ENCODE measurements at places on chromosomes 4 and X. TPM values are rescaled to one million over a fixed set of nuclear protein-coding genes. Genes with fewer than 3 reads are reported as not detected.

DNA sequence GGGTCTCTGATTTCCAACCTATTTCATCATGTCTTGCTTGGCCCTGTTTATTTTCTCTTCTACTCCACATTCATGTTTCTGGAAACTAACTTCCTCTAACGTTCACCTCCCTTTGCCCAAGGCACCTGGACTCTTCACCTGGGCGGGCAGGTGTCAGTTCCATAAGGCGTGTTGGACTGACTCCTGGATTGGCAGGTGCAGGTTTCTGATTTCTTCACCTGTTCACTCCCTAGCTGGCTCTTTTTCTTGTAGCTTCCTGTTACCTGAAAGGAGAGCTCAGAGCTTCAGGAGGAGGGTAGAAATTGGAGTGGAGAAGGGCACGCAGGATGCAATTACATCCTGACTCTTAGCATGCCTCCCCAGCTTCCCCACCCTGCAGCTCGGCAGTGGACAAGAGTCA is 350.8 kb upstream of the KLF3 start:
- DNase-seq, result no peak

The CACNA1F gene
- not detected for total RNA-seq

GRCh38 chr4:140315438-140315837 is 58.0 kb upstream of the SCOC start:
- DNase-seq, result no peak

- DNase-seq, result no peak
These were observed 47.2 kb downstream of the DMP1 start for GRCh38 chr4:87697272-87697671.

The FGFR3 gene
- total RNA-seq, result not detected

The PCDH18 gene
- total RNA-seq, result not detected

The EREG gene
- not detected for total RNA-seq

DNA sequence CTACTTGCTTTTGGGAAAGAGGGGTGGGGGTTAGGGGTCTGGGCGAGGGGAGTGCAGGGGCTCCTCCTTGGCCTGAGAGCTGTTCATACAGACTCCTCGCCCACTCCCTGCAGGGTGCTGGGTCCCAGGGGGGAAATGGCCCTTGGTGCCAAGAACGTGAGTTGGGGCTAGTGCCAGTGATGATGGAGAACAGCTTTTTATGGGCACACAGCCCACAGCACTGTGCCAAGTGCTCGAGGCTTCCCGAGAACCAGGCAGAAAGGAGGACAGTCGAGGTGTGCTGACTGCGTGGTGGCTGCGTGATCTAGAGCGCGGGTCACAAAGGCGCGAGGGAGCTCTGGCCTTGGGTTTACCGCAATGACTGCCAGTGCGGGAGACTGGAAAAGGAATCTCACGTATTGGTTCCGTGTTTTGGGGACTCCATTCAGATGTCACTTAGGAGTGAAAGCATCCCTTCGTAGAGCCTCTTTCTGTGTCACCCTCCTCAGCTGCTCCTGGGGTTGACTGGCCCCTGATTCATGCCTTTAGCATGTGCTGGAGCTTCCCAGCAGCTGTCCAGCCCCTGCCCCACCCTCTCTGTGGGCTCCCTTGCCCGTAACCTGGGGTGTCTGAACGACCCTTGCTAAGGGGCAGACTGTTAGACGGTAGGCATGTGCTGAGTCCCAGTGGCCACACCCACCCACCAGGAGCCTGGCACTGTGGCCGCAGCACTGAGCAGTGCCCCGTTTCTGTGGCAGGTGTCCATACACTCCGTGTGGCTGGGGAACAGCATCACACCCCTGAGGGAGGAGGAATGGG is 20.9 kb upstream of the MSANTD1 start:
- DNase-seq, result no peak

DNA sequence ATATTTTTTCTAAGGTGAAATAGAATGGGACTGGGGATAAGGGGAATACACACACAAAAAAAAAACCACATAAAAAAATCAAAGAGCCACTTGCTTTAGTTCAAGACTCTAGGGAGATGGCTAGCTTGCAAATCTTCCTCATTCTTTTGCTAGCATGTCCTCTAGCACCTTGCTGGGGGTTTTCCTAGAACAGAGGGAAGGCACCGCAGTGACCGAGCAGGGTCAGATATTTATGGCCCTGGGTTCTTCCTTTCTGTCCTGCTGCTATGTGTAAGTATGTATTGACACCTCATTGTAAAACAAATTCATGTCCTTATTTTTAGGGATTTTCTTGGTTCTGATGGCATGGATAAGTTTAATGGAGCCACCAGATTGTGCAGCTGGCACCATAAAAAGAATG is 81.2 kb downstream of the SHISA3 start:
- no peak for DNase-seq

The SERTM2 gene
- total RNA-seq, result not detected

DNA sequence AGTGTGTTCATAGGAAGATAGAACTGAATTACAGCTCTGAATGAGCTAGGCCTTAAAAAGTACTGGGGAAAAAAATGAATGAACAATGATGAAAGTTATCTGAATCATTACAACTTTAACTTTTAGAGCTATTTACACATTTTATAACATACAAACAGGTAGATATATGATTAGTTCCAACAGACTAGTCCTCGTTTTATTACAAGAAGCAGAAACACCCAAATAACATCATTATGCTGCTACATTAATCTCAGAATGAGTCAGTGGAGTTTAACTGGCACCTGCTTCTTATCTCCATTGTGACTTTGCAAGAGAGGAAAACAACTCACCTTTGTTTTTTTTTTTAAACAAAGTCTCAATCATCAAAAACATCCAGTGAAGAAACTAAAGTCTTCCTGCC is 15.2 kb downstream of the ATP8A1 start:
- DNase-seq, result no peak

- DNase-seq, result no peak
These were observed 236.7 kb downstream of the NR3C2 start for GRCh38 chr4:148205476-148205875.

GRCh38 chr4:26183017-26183416 is 137.8 kb upstream of the RBPJ start:
- DNase-seq, result no peak

DNA sequence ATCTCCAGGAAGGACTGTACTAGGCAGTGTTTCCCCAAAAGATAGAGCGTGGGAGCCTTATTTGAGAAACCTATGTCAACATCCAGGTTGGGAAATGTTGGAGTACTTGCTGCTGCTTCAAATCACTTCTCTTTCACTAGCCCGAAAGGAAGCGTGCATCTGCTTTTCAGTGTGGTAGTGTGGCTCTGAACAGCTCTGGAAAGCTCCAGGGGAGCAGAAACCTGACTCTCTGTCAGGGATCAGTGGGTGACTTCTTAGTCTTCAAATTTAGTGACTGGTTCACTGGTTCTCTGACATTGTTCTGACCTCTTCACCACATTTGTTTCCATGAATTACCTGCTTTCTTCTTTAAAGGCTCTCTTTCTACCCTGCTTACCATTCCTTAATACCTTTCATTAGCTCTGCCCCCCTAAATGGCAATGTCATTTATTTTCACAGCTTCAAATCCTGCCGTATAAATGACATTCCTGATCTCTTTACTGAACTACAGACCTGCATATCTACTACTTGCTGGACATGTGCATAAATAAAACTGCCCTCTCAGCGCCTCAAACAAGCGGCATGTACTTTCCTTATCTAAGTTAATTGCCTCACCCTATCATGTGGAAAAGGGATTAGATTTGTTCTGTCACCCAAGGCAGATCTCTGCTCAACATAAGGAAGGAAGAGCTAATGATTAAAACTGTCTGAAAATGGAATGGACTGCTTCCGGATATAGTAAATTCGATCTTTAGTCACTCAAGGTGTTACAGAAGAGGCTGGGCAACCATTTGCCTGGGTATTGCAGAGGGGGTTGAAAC is 37.0 kb downstream of the DLG3 start:
- DNase-seq, result no peak

- no peak for DNase-seq
These were observed 21.0 kb downstream of the MAOA start for GRCh38 chrX:43676971-43677572.

GRCh38 chr4:138114434-138114833 is 127.7 kb downstream of the SLC7A11 start:
- DNase-seq, result peak; percentile 87

GRCh38 chrX:129496625-129497024 is 26.7 kb downstream of the SMARCA1 start:
- DNase-seq, result no peak

DNA sequence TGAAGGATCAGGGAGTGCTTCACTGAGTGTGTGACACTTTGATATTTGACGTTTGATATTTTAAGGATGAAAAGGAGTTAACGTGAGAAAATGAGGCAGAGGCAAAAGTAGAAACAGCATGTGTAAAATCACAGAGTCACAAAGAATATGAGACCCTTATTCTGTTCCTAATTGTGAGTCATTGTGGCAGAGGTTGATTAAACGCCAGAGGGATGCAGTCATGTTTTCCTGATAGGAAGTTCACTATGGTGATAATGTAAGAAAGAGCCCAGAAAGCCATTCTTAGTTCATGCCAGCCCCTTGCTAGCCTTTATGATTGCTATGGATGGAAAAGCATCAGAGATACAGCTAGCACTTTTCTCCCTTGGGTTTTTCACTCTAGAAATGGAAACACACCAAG is 33.5 kb upstream of the IGSF1 start:
- no peak for DNase-seq

GRCh38 chr4:84530871-84531270 is 31.8 kb upstream of the NKX6-1 start:
- no peak for DNase-seq

DNA sequence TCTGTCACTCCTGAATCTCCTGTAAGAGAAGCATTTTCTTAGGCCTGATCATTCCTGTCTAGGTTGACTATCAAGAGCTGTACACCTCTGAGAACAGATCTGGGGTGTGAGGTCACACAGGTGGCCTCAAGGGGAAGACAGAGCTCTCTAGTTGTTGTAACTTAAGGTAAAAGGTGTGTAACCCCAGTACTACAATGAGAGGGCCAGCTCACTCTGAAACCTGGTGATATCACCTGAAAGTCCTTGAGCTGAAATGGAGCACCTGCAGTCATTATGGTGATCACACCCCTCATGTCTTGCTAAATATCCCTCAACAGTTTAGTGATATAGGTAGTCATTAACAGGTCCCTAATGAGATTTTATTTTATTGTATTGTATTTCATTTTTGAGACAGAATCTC is 8.8 kb upstream of the FAM9C start:
- no peak for DNase-seq

DNA sequence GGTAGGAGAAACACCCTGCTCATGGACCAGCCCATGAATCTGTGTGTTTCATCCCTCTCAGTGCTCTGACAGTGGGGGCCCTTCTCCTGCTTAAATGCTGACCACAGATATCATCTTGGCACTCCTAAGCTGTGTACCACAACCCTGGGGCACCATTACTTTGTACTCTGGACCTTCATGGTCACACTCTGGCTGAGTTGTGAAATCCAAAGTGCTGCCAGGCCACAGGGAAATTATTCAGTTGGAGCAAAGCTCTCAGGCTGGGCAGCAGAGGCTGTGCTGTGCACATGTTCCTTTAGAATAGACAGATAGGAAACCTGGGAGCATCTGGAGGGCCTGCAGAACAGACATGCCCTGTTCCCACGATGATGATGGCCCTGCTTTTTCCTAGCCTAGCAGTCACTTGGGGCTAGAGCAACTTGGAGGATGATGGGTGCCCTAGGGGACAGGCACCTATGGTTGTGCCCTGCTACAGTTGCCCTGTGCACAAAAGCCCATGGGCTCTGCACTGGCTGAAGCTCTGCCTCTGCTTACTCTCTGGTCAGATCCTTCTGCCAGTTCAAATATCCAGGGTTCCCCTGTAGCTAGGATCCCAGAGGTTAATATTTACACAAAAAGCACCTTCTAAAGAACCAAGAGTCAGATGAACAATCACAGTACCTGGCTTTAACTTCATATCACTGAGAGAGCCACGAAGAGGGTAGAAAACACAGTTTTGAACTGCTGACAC is 48.5 kb upstream of the CDX4 start:
- DNase-seq, result no peak

The EOLA1 gene
- 11.6 TPM for total RNA-seq

The NKX6-1 gene
- not detected for total RNA-seq

DNA sequence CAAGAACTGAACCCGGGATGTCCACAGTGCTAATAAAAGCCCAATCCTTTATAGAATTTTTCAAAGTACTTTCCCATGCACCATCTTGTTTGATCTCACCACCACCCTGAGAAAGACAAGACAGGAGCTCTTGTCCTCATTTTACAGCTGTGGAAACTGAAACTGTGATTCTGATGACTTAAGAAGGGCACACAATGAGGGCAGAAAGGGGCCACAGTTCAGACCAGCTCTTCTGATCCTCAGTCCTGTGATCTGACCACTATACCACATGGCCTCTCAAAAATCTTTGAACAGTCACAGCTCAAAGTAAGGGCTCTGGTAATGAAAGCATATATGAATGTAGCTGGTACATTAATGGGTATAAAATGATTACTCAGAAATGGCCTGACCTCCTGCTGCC is 127.3 kb upstream of the CPEB2 start:
- no peak for DNase-seq

The GPR34 gene
- not detected for total RNA-seq

The SNX12 gene
- total RNA-seq, result 18.9 TPM

The SULT1B1 gene
- not detected for total RNA-seq

DNA sequence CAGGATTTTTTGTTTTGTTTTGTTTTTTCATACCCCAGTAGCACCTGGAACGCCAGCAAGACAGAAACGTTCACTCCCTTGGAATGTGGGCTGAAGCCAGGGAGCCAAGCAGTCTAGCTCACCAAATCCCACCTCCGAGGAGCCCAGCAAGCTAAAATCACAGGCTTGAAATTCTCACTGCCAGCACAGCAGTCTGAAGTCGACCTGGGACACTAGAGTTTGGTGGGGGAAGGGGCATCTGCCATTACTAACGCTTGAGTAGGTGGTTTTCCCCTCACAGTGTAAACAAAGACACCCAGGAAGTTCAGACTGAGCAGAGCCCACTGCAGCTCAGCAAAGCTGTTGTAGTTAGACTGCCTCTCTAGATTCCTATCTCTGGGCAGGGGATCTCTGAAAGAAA is 99.6 kb upstream of the FGF16 start:
- DNase-seq, result no peak

- DNase-seq, result no peak
These were observed 895.6 kb downstream of the RAB28 start for GRCh38 chr4:12588582-12588981.

The MAGEC1 gene
- total RNA-seq, result not detected

The GAGE12E gene
- not detected for total RNA-seq

The CASP3 gene
- total RNA-seq, result 22.5 TPM

DNA sequence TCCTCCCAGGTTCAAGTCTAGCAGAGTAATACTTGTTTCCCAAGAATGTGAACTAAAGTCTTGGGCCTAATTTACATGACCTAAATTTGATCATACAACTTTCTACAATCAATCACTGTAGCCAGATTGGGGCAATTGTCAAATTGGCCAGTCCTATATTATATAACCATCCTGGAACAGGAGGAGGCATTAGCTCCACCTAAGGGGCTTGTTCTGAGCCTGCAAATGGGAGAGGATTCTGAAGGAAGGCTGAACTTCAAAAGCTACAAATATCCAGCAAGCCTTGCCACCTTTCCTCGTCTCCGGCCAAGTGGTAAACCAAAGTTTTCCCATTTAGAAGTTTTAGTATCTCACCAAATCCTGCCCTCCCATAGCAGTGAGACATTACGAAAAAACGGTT is 1289.6 kb upstream of the TENM3 start:
- DNase-seq, result no peak
